ENCODE measurements at places on chromosomes 12 and 14.

- no peak for DNase-seq
Observed at GRCh38 chr14:71309756-71310155, 402.5 kb downstream of the PCNX1 start.

DNA sequence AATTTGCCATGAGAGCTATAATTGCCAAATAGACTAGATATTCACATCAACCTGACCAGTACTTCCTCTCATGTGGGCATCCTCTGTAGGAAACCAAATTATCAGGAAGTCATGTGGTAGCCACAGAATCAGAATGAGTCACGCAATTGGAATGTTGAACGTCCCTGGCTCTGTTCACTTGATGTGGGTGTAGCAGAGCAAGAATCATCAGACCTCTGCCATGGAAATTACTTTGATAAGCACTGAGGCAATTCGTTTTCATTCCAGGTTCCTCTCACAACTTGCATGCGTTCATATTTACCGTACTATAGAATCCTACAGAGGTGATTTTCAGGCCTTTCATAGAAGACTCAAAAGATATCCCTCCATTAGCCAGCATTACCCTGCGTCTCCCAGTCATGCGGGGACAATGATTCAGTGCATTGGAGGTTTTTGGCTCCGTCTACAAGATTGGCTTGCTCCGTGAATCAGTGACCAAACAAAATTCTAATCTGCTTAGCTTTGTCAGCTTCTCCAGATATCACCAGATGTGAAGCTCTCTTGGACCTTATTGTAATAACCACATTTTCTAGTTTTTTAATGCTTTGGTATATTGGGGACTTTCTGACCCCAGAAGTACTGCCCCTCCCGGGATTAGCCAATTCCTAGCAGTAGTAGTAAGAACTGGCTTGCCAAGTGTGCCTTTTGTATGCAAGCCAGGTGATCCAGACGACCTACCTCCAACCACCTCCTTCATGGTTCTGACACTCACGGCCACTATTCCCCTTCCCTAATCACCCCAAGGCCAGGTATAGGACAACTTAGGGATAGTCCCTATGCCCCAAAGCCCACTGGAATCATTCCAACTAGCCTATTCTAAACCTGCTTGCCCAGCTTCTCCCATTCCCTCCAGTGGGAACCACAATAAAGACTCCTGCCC is 133.4 kb downstream of the KICS2 start:
- DNase-seq: no peak

GRCh38 chr12:587132-588023 is 75.9 kb downstream of the NINJ2 start:
- no peak for DNase-seq

DNA sequence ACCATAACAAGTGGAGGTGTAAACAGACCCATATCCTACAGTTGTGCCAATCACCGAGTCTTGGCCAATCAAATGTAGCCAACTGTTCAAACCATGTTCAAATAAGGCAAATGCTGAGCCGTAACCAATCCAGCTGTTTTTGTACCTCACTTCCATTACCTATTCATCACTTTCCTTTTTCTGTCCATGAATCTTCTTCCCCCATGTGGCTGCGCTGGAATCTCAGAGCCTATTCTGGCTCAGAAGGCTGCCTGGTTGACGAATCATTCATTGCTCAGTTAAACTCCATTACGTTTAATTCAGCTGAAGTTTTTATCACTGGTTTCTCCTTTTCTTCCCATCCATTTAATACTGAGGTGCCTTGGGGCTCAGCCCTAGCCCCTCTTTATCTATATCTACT is 71.1 kb downstream of the TBC1D30 start:
- no peak for DNase-seq

DNA sequence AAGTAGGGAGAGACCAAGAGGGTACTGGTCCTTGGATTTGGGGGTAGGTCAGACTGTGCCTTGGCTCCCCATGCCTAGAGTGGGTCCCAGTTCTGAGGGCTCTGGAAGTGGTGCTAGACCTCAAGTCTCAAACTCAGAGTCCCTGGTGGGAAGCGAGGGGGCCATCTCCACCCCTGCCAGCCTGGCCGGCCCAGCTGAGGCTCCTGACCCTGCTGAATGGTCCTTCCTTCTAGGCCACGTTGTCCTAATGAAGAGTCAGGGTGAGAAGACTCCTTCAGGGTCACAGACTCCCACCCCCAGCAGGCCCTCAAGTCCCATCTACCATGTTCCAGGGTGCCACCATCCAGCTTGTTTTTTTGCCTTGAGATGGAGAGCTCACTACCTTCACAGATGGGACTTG is 12.9 kb downstream of the SERPINA6 start:
- no peak for DNase-seq

GRCh38 chr12:102642199-102642598 is 161.8 kb upstream of the IGF1 start:
- no peak for DNase-seq

DNA sequence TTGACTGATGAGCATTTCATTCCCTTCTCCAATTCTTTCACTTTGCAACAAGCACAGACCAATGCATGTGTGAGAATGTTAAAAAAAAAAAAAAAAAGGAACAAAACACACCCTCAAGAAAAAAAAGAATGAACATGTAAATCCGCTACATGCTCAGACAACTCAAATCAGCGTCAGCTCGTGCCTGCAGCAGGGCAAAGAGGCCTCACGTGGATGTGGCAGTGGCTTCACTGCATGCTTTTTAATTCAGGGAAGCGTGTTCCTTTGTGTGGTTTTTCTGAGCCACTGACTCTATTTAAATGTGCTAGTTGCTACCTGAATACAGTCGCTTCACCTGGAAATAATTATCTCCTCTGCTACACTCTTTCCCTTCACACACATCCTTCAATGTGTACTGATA is 55.1 kb downstream of the PPP1R36 start:
- no peak for DNase-seq

DNA sequence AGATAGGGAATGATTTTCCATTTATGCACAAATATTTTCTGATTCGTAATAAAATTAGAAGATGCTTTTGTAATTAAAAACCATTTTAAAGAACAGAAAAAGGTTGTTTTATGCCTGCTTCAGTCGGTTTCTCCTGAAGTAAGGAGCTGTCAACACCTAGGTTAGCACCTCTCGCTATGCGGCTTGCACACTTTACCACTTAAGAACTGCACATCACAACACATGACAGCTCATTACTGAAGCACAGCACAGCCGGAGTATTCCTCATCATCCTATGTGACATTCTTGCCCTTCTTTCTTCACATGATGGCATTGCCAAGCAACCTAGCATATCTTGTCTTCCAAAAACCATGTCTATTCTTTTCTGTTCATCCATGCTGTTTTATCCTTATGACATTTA is 5.4 kb upstream of the WIF1 start:
- no peak for DNase-seq

DNA sequence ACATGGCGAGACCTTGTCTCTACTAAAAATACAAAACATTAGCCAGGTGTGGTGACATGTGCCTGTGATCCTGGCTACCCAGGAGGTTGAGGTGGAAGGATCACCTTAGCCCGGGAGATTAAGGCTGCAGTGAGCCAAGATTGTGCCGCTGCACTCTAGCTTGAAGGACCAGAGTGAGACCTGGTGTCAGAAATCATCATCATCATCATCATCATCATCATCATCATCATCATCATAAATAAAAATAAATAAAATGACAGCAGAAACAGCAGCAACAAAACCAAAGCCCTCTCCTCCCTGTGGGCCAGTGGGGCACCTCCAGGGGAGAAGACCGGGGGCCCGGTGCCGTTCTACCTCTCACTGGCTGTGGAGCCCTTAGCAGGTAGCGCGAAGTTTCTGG is 281.9 kb upstream of the CRY1 start:
- DNase-seq: no peak

GRCh38 chr14:76877871-76878270 is 51.7 kb downstream of the LRRC74A start:
- no peak for DNase-seq

DNA sequence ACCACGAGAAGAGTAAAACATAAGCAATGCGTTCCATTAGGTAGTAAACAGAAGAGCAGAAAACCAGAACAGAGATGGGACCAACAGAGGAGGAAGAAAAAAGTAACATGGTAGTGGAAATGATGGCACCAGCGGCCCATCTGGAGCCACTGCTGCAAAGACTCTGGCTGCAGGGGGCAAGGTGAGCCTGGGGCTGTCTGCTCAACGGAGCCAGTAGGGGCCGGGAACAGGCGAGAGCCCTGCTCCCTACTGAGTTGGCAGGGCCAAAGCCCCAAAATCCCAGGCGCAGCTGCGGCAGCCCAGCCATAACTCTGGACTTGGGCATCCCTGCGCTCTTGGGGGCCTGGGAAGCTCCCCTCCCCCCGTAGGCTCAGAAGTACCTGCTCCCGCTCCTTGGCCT is 28.5 kb upstream of the PYGL start:
- DNase-seq: no peak

DNA sequence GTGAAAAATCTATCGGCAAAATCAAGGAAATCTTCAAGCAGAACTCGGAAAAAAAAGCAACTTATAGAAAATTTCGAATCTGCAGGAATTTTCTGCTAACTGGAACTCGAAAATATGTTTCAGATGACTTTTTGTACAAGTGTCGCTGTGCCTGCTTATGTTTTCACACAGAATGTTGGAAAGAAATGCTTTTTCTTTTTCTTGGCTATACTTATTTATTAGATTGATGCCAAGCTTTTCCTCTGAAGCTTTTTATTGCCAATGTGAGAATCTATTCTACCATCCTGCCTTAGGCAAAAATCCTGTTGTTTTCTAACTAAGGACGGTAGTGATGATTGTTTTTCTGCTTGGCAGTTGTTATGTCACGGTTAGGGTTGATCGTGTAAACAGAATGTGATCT is 65.8 kb downstream of the TRHDE start:
- DNase-seq: no peak

DNA sequence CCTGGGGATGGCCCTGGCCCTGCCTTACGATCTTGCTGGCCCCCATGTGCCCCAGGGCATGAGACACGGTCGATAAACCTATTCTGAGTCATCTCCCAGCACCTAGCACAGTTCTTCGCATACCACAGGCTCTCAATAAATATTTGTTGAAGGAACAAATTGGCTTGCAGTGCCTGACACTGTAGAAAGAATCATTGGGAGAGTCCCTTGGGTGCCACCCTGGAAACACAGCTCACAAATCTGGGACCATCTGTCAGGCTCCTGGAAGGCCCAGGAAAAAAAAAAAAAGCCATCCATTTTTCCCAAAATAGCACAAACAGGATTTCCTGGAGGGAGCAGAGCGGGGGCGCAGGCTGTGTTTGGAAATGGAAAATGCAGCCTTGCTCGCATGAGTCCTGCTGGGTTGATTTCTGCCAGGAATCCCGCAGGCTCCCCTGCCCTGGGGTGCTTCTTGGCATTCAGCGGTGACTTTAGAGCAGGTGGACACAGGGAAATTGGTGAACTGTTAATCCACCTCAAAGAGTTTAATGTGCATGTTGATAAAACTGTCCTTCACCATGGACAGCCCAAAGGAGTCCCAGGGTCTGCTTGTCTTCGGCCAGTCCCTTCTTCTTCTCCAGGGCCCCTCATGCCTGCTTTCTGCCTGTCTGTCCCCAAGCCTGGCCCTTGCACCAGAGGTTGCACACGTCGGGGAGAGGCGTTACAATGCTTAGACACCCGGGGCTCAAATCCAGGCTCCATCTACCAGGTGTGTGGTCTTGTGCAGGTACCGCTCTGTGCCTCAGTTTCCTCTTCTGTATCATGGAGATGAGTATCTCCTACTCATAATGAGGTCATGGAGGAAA is 106.1 kb upstream of the RFLNA start:
- no peak for DNase-seq

GRCh38 chr12:65461017-65461416 is 182.5 kb downstream of the MSRB3 start:
- DNase-seq: no peak

DNA sequence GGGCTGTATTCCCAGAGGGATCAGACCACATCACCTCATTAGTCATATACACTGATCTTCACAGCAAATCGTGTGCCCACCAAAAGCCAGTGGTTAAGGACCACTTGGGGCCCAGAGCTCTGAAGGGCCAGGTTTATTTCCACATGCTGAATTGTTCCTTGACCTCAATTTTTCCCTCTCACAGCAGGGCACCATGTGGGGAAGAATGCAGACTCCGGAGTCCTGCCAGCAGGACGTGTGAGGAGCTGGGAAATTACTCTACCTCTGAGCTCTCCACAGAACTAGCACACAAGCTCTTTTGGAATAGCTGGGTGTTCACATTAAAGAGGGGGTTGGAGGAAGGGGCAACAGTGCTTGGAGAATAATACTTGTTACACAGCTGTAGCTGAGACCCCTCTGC is 57.6 kb upstream of the SEL1L start:
- no peak for DNase-seq

GRCh38 chr14:77301103-77301502 is 19.6 kb downstream of the POMT2 start:
- no peak for DNase-seq

DNA sequence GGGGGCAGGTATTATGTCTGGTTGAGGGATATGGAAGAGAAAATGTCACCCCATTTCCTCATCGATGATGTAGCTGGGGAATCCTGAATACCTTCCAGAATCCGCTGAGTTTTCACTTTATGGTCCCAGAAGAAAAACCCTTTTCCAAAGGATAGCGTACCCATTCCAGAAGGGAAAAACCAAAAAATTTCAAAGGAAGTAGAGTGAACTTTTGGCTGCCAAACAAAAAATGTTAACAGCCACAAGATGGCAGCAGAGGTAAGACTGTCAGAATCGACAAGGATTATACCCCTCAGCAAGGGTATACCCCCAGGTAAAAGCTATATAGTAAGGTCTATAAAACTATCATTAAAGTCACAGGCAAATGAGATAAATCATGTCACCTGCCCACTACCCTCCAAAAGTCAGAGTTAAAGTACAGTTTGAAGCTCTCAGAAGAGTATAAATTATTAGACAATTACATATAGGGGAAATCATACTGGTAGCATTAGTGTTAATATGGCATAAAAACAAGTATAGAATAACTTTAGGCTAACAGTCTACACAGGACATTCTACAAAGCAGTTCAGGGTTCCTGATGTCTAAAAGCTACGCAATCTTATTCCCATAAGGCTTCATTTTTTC is 18.0 kb downstream of the ACIN1 start:
- no peak for DNase-seq

GRCh38 chr12:33012226-33012625 is 115.6 kb upstream of the PKP2 start:
- DNase-seq: no peak

- no peak for DNase-seq
Observed at GRCh38 chr12:16148938-16149337, 128.5 kb downstream of the SLC15A5 start.

GRCh38 chr14:22544406-22544805 is 44.6 kb downstream of the DAD1 start:
- no peak for DNase-seq

- no peak for DNase-seq
Observed at GRCh38 chr12:14193639-14194038, 171.8 kb upstream of the ATF7IP start.

- no peak for DNase-seq
Observed at GRCh38 chr12:27524494-27524835, 459 bp downstream of the PPFIBP1 start.
